ENCODE measurements at places on chromosomes 13 and 19.

DNA sequence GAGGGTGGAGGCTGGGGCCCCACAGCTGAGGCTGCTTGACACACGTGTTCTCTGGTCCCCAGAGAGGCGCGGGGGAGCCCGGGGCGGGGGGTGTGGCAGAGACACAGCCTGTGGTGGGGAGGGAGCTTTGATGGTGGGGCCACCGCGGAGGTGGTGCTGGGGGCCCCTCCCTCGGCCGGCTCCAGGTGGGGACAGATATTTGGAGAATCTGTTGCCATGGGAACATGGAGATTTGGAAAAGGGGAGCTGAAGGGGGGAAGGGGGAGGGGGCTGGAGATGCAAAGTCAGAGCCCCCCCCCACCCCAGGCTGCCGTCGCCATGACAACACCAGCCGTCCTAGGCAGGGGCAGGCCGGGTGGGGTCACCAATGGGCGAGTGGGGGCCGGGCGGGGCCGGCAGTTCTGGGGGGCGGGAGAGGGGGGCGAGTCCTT lies 1.2 kb downstream of the PRKCG start:
- DNase-seq = peak; percentile 51

GRCh38 chr19:10214784-10215183 lies 16.3 kb downstream of the S1PR2 start:
- DNase-seq = no peak

DNA sequence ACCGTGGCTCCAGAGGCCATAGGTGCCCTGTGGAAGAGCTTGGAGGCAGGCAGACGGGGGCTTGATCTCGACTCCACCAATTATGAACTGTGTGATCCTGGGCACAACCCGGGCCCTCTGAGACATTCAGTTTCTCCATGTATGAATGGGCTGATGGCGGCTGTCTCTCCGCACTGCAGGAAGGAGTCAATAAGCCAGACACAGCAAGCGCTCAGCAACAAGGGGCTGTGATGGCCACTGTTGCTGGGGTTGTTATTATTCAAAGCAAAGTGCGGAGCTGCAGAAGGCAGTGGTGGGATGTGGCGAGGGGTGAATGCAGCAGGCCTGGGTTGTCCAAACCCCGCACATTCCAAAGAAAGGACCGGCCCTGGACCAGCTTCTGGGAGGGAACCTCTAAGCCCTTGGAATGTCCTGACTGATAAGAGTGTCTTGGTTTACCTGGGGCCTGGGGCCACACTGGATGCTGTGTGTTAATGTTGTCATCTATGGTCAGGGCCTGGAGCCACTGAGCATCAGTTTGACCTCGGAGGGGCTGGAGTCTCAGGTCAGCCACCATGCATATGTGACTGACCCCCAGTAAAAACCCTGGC lies 8.3 kb downstream of the TMEM143 start:
- DNase-seq = no peak

DNA sequence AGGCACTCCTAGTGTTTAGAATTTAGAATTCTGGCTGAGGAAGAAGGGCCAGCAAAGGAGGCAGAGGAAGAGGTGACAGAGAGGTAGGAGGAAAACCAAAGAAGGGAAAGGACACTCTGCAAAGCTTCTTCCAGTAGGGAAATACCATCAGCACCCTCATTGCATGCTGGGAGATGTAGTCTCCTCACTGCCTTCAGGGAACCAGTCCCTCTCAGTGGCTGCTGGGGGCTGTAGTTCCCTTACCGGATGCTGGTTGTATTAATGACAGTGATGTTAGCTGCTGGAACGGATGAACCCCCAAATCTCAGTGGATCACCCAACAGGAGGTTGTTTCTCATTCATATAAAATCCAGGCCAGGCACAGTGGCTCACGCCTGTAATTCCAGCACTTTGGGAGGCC lies 10.1 kb downstream of the GRIN2D start:
- peak; percentile 73 for DNase-seq

DNA sequence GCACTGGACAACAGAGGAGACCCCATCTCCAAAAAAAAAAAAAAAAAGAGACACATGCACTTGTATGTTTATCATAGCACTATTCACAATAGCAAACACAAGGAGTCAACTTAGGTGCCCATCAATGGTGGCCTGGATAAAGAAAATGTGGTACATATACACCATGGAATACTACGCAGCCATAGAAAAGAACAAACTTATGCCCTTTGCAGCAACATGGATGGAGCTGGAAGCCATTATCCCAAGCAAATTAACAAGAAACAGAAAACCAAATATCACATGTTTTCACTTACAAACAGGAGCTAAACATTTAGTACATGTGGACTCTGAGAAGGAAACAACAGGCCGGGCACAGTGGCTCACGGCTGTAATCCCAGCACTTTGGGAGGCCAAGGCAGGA lies 155.7 kb downstream of the ABCC4 start:
- DNase-seq = no peak

DNA sequence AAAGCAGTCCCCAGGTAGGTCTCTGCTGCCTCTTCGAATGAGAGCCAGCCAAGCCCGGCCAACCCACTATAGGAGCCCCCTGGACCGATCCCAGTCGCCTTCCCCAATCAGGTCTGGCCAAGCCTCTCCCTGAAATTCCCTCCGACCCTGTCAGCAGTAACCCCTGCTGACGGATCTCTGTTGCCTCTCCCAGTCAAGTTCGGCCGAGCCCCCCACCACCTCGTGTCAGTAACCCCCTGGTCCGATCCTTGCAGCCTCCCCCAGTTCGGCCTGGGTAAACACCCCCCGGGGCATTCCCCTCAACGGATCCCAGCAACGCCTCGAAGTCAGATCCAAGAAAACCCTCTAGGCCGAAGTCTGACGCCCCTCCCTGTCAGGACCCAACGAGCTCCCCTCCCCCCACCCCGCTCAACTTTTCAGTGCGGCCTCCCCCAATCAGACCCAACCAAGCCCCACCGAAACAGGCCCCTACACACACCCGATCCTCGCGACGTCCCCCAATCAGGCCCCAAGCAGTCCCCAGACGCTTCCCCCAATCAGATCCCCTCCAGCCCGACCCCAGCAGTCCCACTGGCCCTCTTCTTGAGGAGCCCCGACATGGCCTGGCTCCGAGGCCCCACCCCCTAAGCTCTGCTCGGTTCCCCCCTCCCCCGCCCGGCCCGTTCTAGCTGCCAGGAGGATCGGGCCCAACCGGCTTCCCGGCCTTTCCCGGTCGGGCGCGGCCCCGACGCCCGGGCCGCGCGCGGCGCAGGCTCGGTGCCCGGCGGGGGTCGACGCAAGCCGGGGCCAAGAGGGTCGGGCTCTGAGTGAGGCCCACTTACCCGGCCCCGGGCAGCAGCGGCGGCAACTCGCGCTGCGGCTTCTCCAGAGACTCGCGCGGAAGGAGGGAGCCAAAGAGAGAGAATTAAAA lies 1.8 kb downstream of the TNPO2 start:
- DNase-seq = peak; percentile 54

DNA sequence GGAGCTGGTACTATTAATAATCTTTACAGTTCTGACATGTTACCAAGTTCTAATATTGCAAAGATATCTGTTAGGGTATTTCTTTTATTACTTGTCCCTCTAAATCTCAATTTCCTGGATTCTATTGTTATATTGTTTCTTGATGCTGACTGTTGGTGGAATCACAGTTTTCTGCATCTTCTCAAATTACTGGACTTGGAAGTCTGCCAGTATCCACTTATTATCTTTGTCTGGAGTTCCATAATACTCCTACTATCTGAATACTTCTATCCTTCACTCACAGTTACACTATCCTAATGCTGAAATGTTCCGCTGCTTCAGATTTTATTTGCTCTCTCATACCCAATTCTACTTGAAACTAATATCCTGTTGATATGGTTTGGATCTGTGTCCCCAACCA lies 1985.7 kb upstream of the PRR20A start:
- no peak for DNase-seq

All from CD4-positive, alpha-beta T cell treated with Interleukin-4 for 1 hour (primary cell).